ENCODE measurements at places on chromosomes 16 and 17.

- DNase-seq: no peak
Measured at GRCh38 chr17:57404073-57404472, 147.8 kb downstream of the MSI2 start.

GRCh38 chr16:66182592-66182991, 183.9 kb upstream of the CDH5 start:
- no peak for DNase-seq

GRCh38 chr17:69723741-69724140, 309.2 kb downstream of the MAP2K6 start:
- DNase-seq: no peak

- no peak for DNase-seq
Measured at GRCh38 chr16:57341062-57341440, 17.5 kb upstream of the CCL22 start.

DNA sequence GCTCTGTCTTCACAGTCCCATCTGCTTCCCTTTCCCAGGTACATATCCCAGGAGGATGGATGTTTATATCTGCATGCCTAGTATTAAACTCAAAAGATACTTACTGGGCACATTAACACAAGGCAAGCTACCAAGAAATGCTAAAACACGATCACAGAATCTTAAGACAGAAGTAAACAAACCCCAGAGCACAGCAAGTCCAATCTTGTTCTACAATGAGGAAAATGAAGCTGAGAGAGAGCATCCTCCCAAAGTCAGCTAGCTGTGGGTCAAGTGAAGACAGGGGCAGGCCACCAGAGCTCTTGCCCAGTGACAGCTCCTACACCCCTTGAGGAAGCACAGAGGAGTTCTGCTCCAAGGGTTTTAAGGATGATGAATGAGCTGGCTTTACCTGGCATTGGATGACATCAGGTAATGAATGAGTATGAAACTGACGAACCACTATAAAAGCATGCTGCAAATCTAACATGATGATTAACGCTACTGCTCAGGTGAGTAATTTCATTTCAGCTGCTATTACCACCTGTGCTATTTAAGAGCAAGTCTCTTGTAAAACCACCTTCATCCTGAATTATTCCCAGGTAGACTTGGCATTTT, 20.3 kb downstream of the XPO6 start:
- no peak for DNase-seq

GRCh38 chr16:1043881-1044451, 28.6 kb upstream of the SSTR5 start:
- DNase-seq: peak; percentile 65

DNA sequence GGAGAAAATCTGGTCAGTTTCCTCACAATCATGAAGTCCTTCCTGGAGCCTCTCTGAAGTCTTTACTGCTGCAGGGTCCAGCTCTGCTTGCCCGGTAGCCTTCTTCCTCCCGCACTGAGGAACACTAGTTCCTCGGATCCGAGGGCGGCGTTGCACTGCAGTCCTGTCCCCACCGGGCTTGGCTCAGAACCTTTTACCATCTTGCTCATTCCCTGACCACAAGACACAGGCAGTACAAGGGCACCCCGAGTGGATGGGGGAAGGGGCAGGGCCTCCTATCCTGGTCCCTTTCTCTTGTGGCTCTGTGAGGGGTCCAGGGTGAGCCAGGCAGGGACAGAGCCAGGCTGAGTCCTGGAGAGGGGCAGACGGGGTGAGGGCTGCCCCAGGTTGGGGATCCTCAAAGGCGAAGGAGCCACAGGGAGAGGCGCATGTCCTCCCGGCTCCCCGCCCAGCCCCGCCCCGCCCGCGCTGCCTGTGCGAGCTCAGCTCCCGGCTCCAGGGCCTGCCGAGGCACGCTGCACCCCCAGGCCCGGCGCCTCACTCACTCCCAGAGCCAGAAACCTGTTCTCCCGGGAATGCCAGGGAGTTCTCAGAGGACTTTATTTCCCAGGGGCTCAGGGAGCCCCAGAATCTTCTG, 1.5 kb downstream of the FOXN1 start:
- DNase-seq: no peak

- DNase-seq: peak; percentile 76
Measured at GRCh38 chr17:28725166-28725659, 820 bp downstream of the TLCD1 start.

DNA sequence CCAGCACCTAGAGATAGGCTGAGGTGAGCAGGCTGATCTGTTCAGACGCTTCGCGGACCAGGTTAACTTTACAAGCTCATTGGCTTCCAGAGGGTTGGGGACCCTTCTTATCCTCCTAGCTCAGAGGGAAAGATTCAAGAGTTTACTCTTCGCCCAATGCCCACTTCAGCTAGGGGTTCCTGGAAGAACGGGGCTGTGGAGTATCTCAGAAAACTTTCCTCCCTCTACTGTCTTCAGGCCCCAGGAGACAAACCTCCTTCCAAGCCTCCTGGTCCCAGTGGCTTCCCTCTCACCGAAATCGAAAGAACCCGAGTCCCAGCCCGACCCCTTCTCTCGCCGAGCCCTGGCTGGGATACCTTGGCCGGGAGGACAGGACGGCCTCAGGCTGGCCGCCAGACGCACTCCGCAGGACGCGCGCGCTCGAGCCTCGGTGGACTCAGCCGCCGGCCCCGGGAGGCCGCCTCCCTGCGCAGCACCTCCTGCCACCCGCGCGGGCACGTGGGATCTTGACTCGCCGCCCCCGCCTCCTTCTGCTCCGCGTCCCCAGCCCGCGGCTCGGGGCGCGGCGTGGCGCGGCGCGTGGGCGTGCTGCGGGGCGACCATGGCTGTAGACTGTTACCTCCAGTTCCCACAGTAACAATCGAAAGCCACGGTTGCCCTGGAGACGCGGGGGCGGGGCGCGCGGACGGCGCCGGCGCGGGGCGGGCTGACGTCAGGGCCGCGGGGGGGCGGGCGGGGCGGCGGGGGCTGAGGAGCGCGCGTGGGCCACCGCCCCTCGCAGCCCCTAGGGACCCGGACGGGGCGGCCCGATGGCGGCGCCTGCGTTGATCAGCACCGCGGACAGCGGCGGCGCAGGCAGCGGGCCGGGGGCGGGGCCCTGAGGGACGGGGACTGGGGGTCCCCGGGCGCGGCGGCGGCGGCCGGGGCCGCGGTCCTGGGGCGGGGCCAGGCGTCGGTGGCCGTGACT, 5.3 kb upstream of the HIC1 start:
- DNase-seq: peak; percentile 91

- DNase-seq: no peak
Measured at GRCh38 chr17:72488555-72489271, 367.9 kb downstream of the SOX9 start.

DNA sequence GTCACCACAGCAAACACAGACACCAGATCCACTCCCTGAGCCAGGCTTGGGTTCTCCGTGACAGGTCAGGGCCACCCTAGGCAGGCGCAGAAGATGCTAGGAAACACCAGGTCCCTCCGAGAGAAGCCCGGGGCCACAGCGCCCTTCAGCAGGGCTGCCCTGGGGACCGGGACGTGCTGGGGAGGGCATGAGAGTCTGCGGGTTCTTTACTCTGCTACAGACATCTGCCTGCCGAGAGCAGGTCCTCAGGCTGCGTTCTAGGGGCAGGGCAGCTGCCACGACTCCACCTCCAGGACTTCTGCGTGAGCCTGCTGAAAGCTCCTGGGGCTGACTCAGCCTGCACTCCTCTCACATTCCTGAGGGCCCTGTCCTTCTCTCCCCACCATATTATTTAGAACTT, 11.4 kb downstream of the MYLK3 start:
- no peak for DNase-seq

GRCh38 chr17:2692781-2693135, 18.8 kb downstream of the CLUH start:
- DNase-seq: no peak

DNA sequence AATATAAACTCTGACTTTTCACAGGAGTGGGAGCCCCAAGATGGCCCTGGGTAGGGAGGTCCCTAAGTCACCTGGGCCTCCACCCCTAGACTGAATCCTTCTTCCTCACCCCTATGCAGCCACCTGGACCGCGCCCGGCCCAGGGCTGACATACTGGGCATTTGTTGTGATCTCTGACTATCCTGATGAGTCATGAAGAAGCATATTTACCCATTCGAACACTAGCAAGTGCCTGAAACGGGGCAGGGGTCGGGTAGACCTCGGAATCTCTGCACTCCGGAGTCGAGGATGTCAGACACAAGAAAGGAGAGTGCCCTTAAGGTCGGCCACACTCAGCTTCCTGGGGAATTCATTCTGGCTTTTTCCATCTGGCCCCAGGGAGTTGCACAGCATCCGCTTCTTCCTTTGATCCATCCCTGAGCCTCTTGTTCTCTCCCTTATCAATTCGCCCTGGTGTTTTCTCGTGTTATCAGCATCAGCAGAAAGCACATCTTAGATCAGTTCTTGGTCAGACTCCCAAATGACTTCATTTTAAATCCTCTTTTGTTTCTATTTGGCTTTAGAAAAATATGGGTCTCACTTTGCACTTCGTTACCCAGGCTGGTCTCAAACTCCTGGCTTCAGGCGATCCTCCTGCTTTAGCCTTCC, 10.4 kb downstream of the METTL22 start:
- no peak for DNase-seq

DNA sequence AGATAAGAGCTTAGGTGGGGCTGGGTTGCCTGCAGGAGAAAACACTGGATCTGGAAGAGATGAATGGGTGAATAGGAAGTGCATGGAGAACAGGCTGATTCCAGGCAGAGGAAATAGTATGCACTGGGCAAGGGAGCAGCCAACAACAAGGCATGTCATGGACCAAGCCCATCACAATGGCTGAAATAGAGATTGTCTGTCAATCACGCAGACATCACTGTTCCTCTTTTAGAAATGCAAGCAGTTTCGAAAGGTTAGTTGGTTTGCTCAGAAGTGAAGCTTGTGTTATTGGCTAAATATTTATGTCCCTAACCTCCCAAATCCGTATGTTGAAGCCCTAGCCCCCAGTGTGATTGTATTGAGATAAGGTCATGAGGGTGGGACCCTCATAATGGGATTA, 621.7 kb upstream of the CDH11 start:
- DNase-seq: no peak

DNA sequence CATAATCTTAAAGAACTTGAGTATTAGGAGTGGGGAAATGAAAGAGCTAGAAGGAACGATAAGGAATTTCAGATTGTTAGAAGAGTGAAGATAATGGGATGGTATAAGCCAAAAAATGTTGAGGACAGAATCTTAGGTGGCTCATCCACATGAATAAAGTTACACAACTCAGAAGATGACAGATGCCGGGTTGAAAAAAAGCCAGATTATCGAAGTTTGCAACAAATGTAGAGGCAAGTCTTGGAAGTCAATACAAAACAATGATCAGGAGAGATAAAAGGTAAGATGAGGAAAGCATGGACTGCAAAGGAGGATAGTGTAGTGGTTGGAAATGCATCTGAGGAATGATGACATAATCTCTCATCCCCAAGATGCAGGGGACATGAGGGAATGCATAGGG, 45.1 kb upstream of the TAOK1 start:
- DNase-seq: no peak

GRCh38 chr16:3195975-3196374, 8.0 kb downstream of the OR1F1 start:
- no peak for DNase-seq

- DNase-seq: no peak
Measured at GRCh38 chr16:9248162-9248561, 156.7 kb downstream of the HAPSTR1 start.

DNA sequence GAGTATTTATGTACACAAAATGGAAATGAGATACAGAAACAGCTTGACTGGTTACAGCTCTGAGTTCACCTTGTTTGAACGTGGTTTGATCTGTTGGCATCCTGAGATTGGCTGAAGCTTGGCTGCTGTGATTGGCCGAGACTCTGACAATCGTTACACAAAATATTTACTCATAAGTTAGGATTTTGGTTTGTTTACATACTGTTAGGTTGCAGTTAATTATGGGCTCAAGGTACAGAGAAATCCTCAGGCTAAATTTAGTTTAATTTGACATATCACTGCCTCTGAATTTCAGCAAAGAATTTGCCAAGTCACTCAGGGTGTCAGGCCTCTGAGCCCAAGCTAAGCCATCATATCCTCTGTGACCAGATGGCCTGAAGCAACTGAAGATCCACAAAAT, 227.3 kb downstream of the COPRS start:
- no peak for DNase-seq

GRCh38 chr16:82995924-82996441, 369.2 kb downstream of the CDH13 start:
- DNase-seq: peak; percentile 42

GRCh38 chr17:59972778-59973177, 8.2 kb upstream of the RNFT1 start:
- peak; percentile 39 for DNase-seq

- no peak for DNase-seq
Measured at GRCh38 chr17:4474093-4474492, 24.6 kb upstream of the SPNS2 start.

- DNase-seq: no peak
Measured at GRCh38 chr16:84678541-84678940, 21.3 kb upstream of the USP10 start.

GRCh38 chr16:27485811-27486210, 63.9 kb downstream of the GTF3C1 start:
- no peak for DNase-seq

DNA sequence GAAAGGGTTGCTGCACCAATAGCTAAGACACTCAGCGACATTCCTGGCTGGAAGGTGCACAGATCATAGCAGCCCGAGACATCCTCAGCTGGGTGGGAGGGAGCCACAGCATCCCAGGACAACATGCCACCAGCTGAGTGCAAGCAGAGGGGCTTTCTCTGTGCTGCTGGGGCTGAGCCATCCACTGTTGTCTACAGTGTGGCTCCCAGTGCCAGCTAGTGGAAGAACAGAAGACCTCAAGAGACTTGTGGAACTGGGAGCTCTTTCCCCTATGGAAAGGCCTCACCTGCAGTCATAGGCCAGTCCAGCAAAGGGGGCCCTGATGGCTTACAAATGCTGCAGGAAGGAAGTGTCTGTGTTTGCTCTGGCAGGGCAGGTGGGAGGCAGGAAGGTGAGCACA, 131.0 kb downstream of the C16orf78 start:
- DNase-seq: no peak

- DNase-seq: no peak
Measured at GRCh38 chr17:40522250-40522960, 21.0 kb upstream of the TNS4 start.

DNA sequence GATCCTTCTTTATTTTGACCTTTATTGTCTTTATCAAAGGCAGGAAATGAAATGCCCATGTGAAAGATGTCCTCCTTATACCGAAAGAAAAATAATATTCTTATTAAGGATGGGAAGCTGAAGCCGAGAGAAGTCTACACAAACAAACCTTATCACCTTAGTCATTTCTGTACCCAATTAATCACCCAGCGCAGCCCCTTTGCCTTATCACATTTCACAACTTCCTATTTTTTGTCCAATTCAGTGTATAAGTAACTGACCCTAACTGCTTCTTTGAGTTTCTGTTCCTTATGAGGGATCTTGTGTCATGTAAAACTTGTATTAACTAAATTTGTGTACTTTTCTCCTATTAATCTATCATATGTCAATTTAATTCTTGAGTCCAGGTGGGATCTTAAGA, 16.4 kb upstream of the CCL23 start:
- DNase-seq: no peak

GRCh38 chr16:73711406-73712080, 585.1 kb upstream of the PSMD7 start:
- DNase-seq: no peak

- peak; percentile 47 for DNase-seq
Measured at GRCh38 chr17:28792877-28793661, 49.3 kb downstream of the TRAF4 start.

Measured in A673 (cell line).